Bronchus fibroblast of lung (primary cell): ENCODE measurements at places on chromosomes 5 and 9. TPM values are rescaled to one million over a fixed set of nuclear protein-coding genes. Genes with fewer than 3 reads are reported as not detected.

The PCDHA13 gene
- total RNA-seq: not detected in 2 replicates

The PITX1 gene
- 2.9 and 3.1 TPM in 2 replicates for total RNA-seq

The FAM151B gene
- total RNA-seq: 1.2 and 3.1 TPM in 2 replicates

The ADAMTS2 gene
- 28.1 and 37.0 TPM in 2 replicates for total RNA-seq

The PCDHGB6 gene
- 1.3 and 2.1 TPM in 2 replicates for total RNA-seq

The SCGB3A2 gene
- total RNA-seq: not detected in 2 replicates

The ELAVL2 gene
- total RNA-seq: not detected in 2 replicates

The CCL27 gene
- not detected in 2 replicates for total RNA-seq

The PAPPA gene
- 11.1 and 11.3 TPM in 2 replicates for total RNA-seq

The TMEM252 gene
- total RNA-seq: not detected in 2 replicates

The AKNA gene
- 12.5 and 14.0 TPM in 2 replicates for total RNA-seq

The RORB gene
- 0.89 and 1.3 TPM in 2 replicates for total RNA-seq

The SGCD gene
- 1.0 and 1.3 TPM in 2 replicates for total RNA-seq

The OR2S2 gene
- not detected in 2 replicates for total RNA-seq

The IL9 gene
- not detected in 2 replicates for total RNA-seq

The CMBL gene
- 3.4 and 5.9 TPM in 2 replicates for total RNA-seq

The MSMP gene
- not detected in 2 replicates for total RNA-seq

The FAM13B gene
- total RNA-seq: 1.9 and 4.2 TPM in 2 replicates

The SPINK4 gene
- total RNA-seq: not detected in 2 replicates

The SPATA31C1 gene
- total RNA-seq: not detected in 2 replicates

The C1QTNF3 gene
- 0.34 and 0.59 TPM in 2 replicates for total RNA-seq

The NUTM2G gene
- not detected in 2 replicates for total RNA-seq

The BNC2 gene
- 16.3 and 23.9 TPM in 2 replicates for total RNA-seq

The QRFP gene
- total RNA-seq: not detected in 2 replicates

The PDCD1LG2 gene
- 3.0 and 4.9 TPM in 2 replicates for total RNA-seq

The TRPM3 gene
- total RNA-seq: under 0.01 TPM in 1 of 2 replicates, not detected in the other

The RXRA gene
- 21.4 and 23.5 TPM in 2 replicates for total RNA-seq

The MLLT3 gene
- 10.0 and 10.8 TPM in 2 replicates for total RNA-seq

The PCDH1 gene
- total RNA-seq: 0.15 and 0.17 TPM in 2 replicates

The AK6 gene
- total RNA-seq: 20.8 and 27.4 TPM in 2 replicates

The PRLR gene
- total RNA-seq: 0.30 and 0.84 TPM in 2 replicates

The MED22 gene
- total RNA-seq: 17.7 and 18.6 TPM in 2 replicates

The GRAMD2B gene
- total RNA-seq: 11.9 and 14.1 TPM in 2 replicates

The SPINK1 gene
- not detected in 2 replicates for total RNA-seq

The KIAA1958 gene
- 0.84 and 0.89 TPM in 2 replicates for total RNA-seq

The HAVCR2 gene
- under 0.01 and 0.17 TPM in 2 replicates for total RNA-seq

The GLE1 gene
- total RNA-seq: 28.1 TPM in 2 replicates

The CCNI2 gene
- total RNA-seq: not detected in 2 replicates

The CNTFR gene
- not detected in 2 replicates for total RNA-seq
